T-cell (primary cell): ENCODE measurements at places on chromosomes 13 and 19. TPM values are rescaled to one million over a fixed set of nuclear protein-coding genes. Genes with fewer than 3 reads are reported as not detected.

GRCh38 chr19:49182848-49183375 is 25.3 kb downstream of the TRPM4 start:
- no peak for DNase-seq

- DNase-seq, result no peak
Measured at GRCh38 chr13:113465300-113465699, 12.0 kb upstream of the ADPRHL1 start.

DNA sequence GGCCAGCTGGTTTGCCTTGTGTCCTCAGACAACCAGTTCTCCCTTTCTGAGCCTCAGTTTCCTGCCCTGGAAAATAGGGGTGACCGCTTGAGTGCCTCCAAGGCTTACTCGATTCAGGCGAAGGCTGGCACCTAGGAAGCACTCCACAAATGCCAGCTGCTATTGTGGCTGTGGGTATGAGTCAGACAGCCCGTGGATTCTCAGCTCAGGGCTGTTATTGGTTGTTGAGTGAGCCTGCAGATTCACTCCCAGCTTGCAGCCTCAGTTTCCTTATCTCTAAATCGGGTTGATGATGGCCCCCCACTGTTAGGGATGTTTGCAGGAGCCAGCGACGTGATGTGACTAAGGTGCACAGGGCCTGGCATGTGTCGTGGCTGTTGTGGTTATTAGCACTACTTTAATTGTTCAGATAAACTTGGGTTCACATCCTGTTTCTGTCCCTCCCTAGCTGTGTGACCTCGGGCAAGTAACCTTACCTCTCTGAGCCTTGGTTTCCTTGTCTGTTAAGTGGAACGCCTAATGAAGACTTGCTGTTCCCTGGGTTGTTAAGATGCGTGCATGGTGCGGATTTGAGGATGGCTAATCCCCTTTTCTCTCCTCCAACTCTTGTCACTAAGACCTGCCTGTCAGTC is 2.4 kb downstream of the MARK4 start:
- no peak for DNase-seq

ZNF610 gene
- total RNA-seq, result 3.7 TPM
